ENCODE measurements at places on chromosomes 7 and 10.

DNA sequence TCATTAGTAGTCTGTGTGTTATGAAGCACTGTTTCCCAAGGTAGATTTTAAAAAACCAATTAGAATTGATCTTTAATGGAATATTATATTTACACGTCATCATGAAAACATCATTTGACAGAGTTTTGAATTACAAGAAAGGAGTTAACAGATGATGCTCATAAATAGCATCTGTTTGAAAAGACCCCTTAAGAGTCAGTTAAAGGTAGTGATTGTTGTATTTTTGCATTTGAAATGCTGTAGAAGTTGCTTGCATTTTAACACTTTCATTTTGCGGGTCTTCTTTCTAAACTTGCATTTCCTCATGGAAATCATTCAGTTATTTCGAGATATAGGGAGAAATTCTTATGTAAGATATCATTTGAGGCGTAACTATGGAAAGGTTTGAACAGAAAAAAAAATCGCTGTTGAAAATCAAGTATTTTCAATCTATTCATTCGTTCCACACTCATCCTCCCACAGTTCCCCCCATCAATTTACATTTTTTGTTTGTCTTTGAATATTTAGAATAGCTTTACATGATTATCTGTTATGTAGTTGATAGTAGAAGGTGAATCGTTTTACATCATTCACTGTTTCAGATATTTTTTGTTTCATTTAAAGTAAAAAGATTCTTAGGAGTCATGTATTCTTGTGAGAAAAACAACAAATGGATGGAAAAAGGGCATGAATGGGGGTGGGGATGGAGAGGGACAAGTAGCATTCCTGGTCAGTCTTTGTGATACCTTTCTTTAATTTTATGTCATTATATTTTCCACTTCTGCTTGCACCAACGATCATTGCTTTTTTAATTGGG is 3.0 kb upstream of the SKIDA1 start:
- DNase-seq: no peak

DNA sequence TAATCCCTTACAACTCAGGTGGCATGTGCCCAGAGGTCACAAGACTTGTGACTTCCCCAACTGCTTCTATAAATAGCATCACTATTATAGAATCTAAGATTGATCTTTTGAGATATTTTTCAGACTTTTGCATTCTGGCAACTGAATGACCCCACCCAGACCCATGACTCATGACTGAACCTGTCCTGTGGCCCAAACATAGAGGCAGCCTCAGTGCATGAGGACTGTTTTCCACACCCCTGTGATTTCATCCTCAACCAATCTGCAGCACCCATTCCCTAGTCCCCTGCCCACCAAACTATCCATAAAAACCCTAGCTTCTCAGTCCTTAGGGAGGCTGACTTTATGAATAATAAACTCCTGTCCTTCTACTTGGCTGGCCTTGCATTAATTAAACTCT is 84.5 kb downstream of the MICU1 start:
- no peak for DNase-seq

DNA sequence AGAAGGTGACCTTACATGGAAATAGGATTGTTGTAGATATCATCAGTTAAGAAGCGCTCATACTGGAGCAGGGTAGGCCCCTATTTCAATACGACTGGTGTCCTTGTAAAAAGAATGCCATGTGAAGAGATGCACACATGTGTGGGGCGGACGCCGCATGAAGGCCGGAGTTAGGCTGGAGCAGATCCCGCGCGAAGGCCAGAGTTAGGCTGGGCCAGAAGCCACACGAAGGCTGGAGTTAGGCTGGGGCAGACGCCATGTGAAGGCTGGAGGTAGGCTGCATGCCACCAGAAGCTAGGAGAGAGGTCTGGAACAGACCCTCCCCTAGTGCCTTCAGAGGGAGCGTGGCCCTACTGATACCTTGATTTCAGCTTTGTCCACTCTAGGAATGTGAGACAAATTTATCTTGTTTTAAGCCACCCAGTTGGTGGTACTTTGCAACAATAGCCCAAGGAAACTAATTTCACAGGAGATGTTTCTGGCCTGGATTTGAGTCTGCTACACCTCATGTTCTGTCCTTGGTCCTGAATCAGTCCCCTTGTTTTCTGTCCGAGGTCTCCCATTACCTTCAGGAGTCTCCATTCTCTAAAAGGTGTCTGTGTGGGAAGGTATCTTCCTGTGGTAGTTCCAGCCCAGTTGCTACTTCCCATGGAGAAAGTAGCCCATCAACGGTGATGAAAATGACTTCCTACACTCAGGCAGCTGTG is 585.8 kb downstream of the LRMDA start:
- DNase-seq: no peak

GRCh38 chr7:151780631-151781030 is 96.3 kb downstream of the PRKAG2 start:
- DNase-seq: no peak

DNA sequence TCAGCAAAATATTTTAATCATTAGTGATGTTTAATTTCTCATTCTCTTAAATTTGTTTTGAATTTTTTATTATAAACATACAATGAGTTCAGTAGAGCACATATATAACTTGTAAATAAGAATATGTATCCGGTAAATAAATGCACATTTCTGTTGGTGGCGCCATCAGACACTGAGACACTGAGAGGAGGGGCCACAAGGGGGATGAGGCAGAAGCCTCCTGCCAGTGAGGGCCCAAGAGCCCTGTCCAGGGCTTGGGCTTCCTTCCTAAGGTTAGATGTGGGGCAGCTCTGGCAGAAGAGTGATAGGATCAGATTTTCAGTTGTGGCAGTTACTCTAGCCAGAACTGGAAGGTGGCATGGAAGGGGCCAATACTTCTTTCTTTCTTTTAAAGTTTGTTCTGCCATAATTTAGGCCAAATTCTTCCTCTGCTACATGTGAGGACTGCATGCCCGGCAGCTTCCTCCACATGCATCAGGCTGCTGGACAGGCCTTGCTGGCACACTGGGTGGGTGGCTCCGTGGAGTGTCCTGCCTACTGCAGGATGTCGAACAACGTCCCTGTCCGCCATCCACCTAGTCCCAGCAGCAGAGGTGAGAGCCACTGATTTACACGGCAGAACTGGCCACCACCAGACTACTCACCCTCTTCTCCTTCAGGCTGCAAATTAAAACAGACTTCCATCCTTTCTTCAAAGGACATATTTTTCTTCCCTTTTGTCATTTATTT is 13.2 kb downstream of the PTPRN2 start:
- no peak for DNase-seq

- DNase-seq: no peak
These were observed 1.2 kb downstream of the GFRA1 start for GRCh38 chr10:116271593-116272439.

DNA sequence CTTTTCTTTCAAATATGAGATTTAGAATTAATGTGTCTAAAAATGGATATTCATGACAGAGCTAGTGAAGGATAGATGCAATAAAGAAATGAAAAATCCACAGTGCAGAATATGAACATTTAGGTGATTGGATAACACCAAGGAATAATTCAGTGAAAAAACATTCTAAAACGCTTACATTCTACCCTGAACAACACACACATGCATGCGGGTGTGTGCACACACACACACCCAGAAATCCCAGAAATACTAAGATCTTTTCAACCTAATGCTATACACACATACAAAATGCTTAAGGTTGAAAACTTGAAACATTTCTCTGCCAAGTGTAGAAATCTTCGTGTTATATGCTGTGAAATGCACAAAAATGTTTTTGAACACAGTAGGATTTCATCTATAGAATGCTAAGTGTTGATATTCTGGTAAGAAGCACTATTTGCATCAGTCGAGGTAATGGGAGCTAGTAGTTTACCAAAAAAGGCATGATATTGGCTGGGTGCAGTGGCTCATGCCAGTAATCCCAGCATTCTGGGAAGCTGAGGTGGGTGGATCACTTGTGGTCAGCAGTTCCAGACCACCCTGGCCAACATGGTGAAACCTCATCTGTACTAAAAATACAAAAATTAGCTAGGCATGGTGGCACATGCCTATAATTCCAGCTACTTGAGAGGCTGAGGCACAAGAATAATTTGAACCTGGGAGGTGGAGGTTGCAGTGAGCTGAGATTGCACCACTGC is 600.6 kb downstream of the PHTF2 start:
- no peak for DNase-seq

- DNase-seq: no peak
These were observed 211.3 kb downstream of the BICC1 start for GRCh38 chr10:58723966-58724365.

DNA sequence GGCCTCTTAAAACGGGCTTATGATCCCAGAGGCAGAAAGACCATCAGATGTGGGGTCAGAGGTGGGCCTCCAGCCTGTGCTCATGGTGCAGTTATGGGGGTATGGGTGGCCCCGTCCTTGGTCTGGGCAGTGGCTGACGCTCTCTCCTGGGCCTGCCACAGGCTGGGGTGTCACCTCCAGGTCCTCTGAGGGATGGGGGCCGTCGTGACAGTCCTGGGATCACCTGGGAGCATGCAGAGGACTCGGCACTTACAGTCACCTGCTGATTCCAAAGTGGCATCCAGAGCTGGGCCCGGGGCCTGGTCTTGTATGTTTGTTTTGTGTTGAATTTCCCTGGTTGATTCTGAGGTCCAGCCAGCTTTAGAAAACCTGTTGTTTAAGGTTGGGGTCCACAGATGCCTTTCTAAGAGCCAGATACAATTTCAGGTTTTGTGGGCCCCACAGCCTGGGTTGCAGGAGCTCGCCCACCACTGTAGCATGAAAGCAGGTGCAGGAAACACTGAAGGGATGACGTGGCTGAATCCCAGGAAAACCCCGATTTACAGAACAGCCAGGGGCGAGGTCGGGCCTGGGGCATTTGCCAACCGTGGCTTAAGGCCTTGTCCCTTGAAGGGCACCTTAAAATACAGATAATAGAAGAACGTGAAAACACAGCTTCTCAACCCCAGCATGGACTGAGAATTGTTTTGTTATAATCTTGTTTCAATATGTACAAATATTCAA is 170.7 kb upstream of the PPP2R2D start:
- DNase-seq: no peak

DNA sequence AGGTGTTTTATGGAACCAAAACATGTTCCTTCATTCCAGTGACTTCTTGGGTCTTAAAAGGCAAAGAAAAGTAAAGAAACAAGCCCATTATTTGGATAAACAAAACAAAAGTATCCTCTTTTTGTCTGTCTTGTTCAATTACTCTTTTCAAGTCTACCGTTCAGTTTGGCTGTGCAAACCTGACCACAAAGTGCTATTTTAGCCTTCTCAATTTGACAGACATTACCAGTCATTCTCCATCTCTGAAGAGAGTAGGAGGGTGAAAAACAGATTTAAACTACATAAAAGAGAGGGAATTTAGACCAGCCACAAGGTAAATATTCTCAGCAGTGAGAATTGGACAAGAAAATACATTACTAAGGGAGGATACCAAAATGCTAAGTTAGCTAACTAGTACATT is 145.2 kb downstream of the GRM3 start:
- DNase-seq: no peak

- DNase-seq: no peak
These were observed 14.4 kb upstream of the UTF1 start for GRCh38 chr10:133215586-133215985.

- DNase-seq: peak; percentile 14
These were observed 12.2 kb downstream of the SFTPA2 start for GRCh38 chr10:79547973-79548372.

- DNase-seq: no peak
These were observed 70.6 kb downstream of the LHPP start for GRCh38 chr10:124532106-124532641.

DNA sequence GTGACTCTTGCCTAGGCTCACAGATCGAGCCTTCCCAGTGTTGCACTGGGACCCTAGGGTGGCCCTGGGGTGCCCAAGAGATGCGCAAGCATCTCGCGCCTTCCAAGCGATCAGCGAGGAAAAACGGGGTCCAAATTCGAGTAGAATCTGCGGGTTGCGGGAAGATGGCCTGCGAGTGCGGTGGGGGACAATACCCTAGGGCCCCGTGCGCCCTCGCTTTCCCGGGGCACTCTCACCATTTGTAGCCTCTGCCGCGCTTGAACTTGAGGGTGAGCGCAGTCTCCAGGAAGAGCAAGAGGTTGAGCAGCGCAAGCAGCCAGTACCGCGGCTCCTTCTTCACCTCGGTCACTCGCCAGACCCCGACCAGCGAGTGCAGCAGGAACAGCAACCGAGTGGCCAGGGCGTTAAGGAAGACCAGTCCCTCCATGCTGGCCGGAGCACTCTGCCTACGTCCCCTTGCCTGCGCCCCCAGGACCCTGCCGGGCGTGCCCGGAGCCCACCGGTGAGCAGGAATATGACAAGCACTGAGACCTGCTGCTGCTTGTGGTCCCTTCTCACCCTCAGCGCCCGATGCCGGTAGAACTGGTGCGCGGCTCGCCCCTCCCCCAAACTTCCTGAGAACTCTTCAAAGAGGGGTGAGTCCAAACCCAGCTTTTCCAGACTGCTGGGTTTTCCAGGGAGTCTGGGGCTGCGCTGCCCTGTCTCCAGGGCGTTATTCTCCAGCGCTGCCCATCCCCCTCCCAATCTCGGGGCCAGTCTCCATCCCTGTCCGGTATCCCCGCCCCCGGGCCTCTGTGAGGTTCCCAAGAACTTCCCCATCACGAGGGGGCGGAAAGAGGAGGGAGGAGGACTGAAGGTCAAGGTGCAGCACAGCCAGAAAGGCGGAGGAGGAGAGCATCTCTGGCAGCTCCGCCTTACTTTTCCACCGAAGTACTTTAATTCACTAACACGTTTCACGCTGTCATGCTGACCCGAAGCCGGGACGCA is at the start of gene TMEM26:
TSS of gene TMEM26 (minus strand) at position 727 of the 987 bp plus-strand sequence. CDS start at position 427, 300 bp downstream.
- no peak for DNase-seq

DNA sequence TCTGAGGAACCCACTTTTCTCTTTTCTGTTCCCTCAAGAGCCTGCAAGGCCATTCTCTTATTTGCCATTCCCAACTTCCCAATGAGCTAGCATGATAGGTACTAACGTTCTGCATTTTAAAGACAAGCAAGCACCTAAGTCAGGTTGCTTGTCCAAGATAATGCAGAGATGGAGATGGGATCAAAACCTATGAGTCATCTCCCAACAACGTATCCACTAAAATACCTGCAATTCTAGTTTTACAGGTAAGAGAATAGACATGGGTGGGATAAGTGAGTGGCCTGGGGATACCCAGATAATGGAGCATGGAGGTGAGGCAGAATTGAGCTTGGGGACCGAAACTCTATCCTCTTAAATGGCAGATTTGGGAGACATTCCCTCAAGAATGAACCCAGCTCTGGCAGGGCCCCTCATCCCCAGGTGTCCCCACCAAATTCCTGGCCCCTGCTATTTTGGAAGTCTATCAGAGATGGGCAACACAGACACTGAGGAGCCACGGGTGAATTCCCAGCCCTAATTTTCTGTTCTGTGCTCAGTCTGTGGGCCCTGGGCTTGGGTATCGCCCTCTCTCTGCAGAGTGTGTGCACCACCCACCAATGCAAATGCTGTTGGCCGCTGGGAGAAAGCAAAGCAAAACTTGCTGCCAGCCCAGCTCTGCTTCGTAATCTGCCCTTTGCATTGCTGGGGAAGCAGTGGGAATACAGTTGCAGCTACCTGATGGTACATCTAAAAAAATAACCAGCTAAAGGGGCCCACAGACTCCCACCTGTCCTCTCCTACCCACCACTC is 98.3 kb downstream of the KCNMA1 start:
- no peak for DNase-seq

GRCh38 chr10:47222461-47222860 is 77.5 kb upstream of the GDF10 start:
- no peak for DNase-seq
